Liver (tissue), 10 donors: ENCODE measurements at places on chromosomes 16 and 17.

DNA sequence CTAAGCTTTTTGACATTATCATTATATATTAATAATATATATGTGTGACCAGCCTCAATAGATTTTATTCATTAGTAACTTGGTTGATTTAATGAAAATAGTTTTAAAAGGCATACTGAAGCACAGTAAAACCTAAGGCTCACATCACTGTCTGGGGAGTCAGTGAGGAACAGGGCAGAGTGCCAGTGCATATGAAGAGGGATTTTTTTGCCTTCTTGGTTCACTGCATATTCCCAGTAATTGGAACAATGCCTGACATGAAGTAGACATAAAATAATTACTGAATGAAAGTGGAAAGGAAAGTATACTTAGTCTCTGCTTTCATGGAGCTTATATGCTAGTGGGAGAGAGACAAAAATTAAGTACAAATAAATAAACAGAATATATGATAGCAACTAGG, 81.1 kb downstream of the FTO start:
- no peak for DNase-seq

- DNase-seq, result no peak
Observed at GRCh38 chr17:30187573-30187972, 47.9 kb downstream of the SLC6A4 start.

- no peak for DNase-seq
Observed at GRCh38 chr17:72382971-72383722, 262.3 kb downstream of the SOX9 start.

GRCh38 chr16:47492428-47493377, 31.6 kb downstream of the PHKB start:
- no peak for DNase-seq

GRCh38 chr16:11524098-11524760, 62.5 kb downstream of the LITAF start:
- DNase-seq, result no peak
